K562 (cell line): ENCODE measurements at places on chromosomes 7 and 10. TPM values are rescaled to one million over a fixed set of nuclear protein-coding genes. Genes with fewer than 3 reads are reported as not detected.

Gene MKX
- 0.07 TPM in 1 of 2 replicates, not detected in the other for total RNA-seq

Gene TEX47
- total RNA-seq: not detected in 2 replicates

Gene SAP25
- 3.2 and 5.3 TPM in 2 replicates for total RNA-seq

Gene CHST3
- 0.38 and 0.42 TPM in 2 replicates for total RNA-seq

Gene CPN1
- total RNA-seq: 0.09 TPM in 1 of 2 replicates, not detected in the other

Gene ADAMTS14
- 30.4 and 31.7 TPM in 2 replicates for total RNA-seq

Gene CLDN3
- 0.29 TPM in 1 of 2 replicates, not detected in the other for total RNA-seq

- DNase-seq: no peak
These were observed 23.2 kb downstream of the RAPGEF5 start for GRCh38 chr7:22333680-22334141.

DNA sequence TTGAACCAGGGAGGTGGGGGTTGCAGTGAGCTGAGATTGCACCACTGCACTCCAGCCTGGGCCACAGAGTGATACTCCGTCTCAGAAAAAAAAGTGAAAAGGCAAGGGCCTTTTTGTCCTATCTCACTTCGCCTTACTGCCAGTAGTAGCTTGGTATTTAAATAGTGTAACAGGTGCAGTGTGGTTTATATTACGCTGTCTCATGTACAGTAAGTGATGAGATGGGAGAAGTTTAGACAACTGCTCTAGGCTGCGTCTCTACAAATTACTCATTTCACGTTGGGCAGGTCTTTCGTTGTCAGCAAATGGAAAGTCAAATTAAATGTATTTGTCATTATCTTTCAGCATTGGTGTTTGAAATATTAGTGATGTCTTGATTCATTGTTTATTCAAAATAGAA, 15.5 kb upstream of the PFKFB3 start:
- DNase-seq: no peak

GRCh38 chr7:95623788-95624187, 27.5 kb upstream of the PDK4 start:
- DNase-seq: no peak

- no peak for DNase-seq
These were observed 9.7 kb downstream of the TDRD1 start for GRCh38 chr10:114188900-114189299.

DNA sequence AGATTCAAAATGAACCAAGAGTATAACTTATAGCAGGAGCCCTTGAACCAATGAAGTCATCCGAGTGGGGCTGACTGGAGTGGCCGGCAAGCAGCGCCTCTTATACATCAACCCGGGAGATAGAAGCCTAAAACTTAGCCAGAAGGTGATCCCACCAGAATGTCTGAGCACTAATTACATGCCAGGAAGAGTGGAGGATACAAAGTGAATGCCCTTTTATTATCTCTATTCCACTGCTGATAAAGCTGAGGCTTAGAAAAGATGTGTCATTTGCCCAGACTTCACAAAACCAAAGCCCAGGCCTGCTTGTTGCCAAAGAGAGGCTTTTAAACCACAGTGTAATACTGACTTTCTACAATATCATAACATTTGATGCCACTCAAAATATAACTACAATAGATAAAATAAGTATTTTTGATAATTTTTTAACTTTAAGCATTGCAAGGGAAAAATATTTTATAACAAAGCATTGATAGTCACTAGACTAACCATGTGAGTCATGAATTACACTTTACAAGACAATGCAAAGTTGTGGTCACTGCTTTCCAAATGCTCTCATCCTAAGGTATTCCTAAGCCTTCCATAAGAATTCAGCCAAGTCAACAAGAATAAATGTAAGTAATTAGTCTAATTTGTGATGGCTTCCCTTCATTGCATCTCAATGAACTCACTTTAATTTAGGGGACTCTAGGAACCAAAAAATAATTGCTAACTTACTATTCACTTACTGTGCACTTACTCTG, 58.6 kb upstream of the ARID5B start:
- DNase-seq: no peak

- no peak for DNase-seq
These were observed 67.4 kb upstream of the MPP7 start for GRCh38 chr10:28370107-28370835.

DNA sequence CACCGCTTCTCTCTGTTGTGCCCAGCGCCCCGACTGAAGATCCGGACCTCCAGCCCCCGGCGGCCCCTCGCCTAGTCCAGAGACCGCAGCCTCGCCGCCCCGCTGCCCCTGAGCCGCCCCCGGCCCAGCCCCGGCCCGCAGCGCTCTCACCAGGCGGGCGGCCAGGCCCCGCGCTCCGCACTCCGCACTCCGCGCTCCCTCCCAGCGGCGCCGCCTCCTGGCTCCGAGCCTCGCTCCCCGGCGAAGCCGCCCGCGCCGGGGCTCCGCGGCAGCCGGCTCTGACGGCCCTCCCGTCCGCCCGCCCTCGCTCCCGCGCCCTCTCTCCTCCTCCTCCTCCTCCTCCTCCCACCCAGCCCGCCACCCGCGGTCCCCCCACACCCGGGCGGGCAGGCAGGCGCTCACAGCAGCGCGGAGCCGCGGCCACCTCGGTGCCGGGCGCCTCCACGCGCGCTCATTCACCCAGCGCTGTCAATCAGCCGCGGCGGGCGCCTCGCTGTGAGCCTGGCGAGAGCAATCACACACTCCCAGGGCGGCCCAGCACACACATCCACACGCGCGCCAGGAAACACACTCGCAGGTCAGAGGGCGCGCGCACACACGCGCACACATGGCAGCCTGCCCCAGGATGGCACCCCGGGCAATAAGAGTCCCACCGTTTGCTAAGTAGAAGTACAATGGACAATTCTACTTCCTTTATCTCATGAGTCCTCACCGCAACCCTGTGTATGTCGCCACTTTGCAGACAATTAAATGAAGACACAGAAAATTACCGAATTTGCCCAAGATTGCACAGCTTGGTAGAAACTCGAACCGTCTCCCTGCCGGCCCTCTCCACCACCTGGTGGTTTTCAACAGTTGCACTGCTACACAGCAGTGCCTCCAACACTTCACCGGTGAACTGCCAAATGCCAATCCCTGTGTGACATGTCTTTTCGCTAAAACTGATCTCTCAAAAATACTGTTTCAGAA, at the start of gene PRRT4:
Gene PRRT4 (minus strand): TSS at position 280 of the 969 bp plus-strand sequence.
- peak; percentile 54 for DNase-seq

DNA sequence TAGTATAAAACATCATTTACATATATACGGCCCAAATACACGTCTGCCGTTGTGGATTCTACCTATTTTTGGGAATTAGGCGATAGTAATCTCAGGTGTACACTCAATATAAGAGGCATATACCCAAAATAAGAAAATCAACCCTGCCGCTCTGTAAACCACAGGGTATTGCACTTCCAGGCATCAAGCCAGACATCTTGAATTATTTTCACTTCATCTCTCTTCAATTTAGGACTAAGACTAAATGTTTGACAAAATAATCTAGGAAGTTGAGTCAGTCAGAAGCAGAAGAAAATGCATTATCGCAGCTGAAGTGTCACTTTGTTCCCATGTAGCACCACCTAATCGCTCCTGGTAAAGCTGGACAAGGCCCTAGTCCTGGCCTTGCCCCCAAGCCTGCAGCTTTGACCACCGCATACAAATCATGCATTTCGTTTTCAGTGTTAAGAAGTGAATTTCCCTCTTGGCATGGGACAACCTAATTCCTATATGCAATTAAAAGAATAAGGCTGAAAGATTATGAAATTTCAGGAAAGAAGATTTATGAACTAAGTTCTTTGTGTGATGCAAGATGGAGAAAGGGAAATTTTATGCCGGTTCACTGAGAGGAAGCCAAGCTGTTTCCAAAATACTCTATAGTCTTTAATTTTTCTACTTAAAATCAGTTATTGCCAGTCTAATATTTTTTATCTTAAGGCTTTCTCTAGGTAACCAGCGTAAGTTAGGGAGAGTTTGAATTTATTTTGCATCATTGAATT, 26.0 kb downstream of the CABCOCO1 start:
- no peak for DNase-seq

DNA sequence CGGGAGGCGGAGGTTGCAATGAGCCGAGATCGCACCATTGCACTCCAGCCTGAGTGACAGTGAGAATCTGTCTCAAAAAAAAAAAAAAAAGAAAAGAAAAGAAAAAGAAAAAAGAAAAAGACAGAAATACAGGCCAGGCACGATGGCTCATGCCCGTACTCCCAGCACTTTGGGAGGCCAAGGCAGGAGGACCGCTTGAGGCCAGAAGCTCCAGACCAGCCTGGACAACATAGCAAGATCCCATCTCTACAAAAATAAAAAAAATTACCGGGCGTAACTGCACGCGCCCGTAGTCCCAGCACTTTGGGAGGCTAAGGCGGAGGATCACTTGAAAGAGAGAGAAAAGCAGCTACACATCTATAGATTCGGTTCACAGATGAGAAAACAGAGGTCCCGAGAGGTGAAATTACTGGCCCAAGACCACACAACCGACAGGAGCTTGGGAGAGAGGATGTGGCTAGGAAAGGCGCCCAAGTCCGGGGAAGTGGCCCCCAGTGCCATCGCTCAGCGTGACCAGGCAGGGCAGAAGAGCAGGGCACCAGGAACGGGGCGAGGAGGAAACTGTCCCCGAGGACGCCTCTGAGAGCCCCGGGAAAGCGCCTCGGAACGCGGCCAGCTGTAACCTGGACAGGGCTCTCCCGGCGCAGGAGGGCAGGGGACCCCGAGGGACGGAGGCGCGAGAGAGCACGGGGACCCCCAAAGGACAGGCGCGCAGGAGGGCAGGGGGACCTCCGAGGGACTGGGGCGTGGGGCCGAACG, 612 bp downstream of the SNX8 start:
- no peak for DNase-seq
